Left cardiac atrium (tissue), 4 donors: ENCODE measurements at places on chromosomes 6 and 20. TPM values are rescaled to one million over a fixed set of nuclear protein-coding genes. Genes with fewer than 3 reads are reported as not detected.

The MMP24OS gene
- total RNA-seq: 46.9 TPM

The TNFRSF6B gene
- 1.4 TPM for total RNA-seq

The SLC17A9 gene
- 5.7 TPM for total RNA-seq

The SPATS1 gene
- not detected for total RNA-seq

The BANF2 gene
- not detected for total RNA-seq

The F13A1 gene
- total RNA-seq: 122 TPM

The PTPRT gene
- 0.26 TPM for total RNA-seq

The PKIB gene
- 1.0 TPM for total RNA-seq

The KIF25 gene
- 0.44 TPM for total RNA-seq

- no peak for DNase-seq
Observed at GRCh38 chr6:37673436-37673835, 24.2 kb downstream of the MDGA1 start.

DNA sequence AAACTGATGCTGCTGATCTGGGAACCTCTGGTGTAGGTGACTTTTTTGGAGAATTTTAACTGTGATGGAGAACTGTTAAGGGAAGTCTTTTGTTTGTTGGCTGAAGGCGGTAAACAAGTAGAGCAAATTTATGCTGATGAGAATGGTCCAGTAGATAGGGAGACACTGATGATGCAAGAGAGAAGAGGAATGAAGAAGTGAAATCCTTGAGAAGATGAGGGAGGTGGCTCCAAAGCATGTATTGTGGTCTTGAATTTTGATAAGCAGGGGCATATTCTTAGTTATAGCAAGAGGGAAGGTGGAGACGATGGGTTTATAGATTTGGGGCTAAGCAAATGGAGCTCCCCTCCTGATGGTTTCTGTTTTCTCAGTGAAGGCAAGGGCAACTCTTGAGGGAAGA is 22.0 kb downstream of the MAPK14 start:
- DNase-seq: no peak

GRCh38 chr20:50015993-50016770 is 33.4 kb downstream of the SNAI1 start:
- no peak for DNase-seq

DNA sequence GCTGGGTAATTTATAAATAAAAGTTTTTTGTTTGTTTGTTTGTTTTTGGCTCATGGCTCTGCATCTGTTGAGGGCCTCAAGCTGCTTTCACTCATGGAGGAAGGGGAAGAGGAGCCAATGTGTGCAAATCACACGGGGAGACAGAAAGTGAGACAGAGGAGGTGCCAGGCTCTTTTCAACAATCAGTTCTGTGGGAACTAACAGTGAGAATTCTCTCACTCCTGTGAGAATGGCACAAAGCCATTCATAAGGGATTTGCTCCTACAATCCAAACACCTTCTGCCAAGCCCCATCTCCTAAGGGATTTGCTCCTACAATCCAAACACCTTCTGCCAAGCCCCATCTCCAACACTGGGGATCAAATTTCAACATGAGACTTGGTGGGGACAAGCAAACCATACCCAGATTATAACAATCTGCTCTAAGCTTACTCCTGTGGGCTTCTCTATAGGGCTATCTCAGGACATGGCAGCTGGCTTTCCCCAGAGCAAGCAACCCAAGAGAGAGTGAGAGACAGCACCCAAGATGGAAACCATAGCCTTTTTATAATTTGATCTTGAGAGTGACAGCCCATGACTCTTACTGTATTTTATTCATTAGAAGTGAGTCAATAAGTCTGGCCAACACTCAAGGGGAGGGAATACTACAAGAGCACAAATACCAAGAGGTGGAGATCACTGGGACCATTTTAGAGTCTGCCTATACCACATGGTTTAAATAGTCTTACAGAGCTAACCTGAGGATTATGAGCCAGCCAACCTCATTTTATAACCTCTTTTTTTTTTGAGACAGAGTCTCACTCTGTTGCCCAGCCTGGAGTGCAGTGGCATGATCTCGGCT is 22.8 kb upstream of the LRRC1 start:
- no peak for DNase-seq

DNA sequence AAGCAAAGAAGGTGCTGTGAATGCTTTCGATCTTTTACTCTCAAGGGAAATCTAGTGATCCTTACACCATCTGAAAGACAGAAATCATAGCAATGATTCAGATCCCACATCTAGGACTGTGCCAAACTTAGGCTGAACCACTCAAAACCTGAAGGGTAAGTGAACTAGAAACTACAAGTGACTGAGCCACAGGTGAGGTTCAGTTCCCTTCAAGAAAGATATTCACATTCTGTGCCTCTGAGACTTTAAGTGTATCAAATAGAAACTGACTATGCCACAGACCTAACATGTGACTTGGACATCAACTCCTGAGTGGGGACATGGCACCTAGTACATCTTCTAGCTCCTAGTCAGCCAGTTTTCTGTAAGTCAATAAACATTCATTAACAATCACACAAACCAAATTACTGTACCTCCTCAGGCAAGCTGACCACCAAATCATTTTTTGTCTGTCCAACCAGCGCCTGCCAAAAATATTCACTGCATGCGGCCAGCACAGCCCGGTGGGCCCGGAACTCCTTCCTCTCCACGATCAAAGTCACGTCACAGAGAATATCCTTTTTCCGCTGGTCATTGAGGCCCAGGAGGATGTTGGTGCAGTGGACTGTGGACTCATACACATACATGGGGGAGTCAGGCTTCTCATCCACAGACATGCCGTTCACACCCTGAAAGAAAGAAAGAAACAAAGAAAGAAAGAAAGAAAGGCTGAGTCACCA is 114.1 kb downstream of the GJA10 start:
- DNase-seq: no peak

GRCh38 chr6:46947497-46947896 is 25.8 kb upstream of the ADGRF5 start:
- DNase-seq: peak; percentile 35

DNA sequence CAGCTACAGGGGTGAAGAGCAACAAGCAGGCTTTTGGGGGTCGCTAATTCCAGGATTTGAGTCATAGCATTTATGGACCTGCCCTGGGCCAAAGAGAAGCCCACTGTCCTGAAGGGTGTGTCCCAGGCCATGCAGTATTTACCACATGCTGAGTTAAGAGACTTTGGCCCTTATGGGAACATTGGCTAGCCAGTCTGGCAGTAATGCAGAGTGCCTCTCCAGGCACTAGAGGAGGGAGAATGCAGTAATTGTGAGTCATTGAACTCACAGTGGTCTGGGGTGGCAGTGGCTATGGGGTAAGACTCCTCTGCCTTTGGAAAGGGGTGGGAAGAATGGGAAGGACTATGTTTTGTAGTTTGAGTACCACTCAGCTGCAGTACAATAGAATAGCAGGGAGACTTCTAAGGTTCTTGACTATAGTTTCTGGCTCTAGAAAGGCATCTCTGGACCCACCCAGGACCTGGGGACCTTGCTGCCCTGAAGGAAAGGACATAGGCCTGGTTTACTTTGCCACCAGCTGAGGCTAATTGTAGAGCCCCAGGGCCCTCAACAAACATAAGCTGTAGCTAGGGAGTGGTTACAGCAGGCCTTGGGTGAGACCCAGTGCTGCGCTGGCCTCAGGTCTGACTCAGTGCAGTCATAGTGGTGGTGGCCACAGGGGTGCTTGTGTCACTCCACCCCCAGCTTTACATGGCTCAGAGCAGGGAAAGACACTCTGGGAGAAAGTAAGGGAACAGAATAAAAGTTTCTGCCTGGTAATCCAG is 520.9 kb downstream of the HTR1B start:
- DNase-seq: no peak

DNA sequence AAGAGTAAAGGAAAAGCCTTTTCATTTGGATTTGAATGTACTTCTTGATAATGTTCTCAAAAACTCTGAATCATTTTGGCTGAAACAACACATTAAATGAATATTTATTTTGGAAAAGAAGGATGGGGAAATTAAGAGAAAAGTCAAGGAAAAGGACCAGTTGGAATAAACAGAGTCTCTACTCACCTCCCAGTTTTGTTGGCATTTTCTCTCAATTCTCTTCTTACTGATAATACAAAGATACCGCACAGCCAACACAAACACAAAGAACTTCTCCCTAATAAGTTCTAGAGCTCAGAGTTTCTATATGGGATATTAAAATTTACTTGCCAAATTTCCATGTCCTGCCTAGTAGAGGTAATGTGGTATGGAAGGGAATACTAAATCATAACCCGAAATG is 13.1 kb downstream of the EPM2A start:
- DNase-seq: no peak

GRCh38 chr20:43472671-43473380 is 15.1 kb downstream of the SRSF6 start:
- no peak for DNase-seq

GRCh38 chr20:51050531-51051075 is 27.7 kb upstream of the KCNG1 start:
- DNase-seq: no peak

DNA sequence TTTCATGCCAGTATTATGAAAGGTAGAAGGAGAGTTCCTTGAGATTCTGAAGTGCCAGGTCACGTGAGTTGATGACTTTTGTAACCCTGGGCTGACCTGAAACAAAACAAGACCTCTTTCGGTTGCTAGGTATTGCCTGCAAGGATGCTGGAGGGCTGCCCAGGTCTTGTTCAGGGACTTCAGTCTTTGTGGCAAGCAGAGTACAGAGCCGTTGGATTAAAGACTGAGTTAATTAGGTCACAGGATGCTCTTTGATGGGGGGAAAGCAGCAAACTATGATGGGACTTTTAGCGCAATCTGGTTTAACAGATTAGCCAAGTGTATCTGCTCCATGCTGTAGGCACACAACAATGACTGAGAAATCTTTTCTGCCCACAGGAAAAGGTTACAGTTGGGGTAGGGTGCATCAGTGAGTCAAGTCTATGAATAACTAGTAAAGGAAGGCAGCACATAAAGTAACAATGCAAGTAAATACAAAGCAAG is 12.8 kb upstream of the ELOVL5 start:
- peak; percentile 28 for DNase-seq

DNA sequence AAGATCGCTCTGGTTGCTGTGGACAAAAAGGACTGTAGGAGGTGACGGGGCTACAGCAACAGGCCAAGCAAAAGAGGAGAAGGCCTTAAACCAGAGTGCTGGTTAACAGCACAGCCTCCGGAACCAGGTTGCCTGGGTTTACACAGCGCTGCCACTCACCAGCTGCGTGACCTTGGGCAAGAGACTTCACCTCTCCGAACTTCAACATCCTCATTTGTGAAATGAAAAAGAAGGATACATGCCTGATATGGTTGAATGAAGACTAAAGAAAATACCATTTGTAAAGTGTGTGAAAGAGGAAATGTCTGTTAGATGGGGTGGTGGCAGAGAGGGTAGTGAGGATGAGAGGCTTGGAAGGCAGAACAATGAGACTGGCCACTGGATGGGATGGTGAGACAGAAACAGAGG is 44.9 kb downstream of the PREX1 start:
- DNase-seq: no peak

DNA sequence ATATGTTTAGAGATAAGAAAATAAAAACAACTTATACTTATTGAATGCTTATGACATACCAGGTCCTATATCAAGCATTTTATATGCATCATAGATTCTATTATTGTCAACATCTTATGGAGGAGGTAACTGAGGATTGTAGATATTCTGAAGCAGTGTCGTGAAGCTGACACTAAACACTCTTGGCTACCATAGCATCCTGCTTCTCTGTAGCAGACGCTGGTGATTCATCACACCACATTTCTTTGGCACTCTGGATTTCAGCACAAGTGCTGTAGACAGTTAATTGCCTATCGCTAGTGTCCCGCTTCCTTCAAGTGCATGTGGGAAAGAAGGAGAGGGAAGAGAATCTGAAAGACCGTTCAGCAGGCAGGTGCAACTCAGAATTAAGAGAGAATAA is 317.1 kb downstream of the PLCB1 start:
- DNase-seq: no peak

- DNase-seq: no peak
Observed at GRCh38 chr6:133016631-133017030, 202.3 kb downstream of the RPS12 start.

DNA sequence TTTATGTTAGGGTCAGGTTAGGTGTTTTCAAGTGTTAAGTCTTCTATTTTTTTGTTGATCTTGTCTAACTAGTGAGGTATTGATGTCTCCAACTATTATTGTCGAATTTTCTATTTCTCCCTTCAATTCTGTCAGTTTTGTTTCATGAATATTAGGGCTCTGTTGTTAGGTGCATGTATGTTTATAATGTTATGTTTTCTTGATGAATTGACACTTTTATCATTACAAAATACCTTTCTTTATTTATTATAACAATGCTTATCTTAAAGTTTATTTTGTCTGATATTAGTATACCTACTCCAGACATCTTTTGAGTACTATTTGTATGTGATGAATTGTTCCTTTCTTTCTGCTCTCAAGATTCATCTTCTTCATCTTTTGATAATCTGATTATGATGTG is 12.9 kb upstream of the TRIM38 start:
- no peak for DNase-seq

- DNase-seq: no peak
Observed at GRCh38 chr6:9439621-9440330, 975.1 kb downstream of the TFAP2A start.

DNA sequence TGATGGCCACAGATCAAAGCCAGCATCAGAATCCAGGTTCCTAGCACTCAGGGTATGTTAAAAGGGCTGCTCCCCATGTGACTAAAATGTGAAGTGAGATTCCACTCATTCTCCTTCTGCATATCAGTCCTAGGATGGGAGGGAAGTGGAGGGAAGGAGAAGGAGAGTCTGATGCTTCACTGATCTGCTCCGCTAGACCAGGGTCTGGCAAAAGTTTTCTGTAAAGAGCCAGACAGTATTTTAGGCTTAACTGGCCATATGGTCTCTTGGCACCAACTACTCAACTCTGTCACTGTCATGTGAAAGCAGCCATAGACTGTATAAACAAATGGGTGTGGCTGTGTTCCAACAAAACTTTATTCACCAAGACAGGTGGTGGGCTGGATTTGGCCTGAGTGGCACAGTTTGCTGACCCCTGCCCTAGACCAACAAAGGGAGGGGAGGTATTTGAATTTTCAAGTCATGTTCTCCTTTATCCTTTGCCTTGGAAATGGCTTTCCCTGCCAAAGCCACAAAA is 22.6 kb downstream of the GHRH start:
- DNase-seq: no peak

GRCh38 chr6:84074988-84075781 is 41.6 kb downstream of the MRAP2 start:
- no peak for DNase-seq

DNA sequence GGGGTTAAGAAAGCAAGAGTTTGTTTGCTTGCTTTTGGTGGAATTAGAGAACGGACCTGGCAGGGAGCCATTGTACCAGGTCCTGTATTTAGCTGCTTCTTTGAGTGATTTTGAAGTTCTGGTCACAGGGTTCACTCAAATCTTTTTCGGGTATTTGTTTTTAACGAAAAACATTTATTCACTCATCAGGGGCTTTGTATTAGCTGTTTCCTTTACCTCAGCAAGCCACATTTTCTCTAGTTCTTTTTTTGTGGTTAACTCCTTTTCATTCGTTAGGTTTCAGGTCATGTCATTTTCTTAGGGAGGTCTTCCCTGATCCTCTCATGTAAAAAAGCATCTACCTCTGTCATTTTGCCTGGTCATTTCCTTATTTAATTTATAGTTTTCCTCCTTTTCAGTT is 1502.2 kb downstream of the GRIK2 start:
- no peak for DNase-seq
